ENCODE measurements at places on chromosomes 12 and 14.

GRCh38 chr12:107564946-107565345 is 120.7 kb upstream of the PWP1 start:
- peak; percentile 10 for DNase-seq

DNA sequence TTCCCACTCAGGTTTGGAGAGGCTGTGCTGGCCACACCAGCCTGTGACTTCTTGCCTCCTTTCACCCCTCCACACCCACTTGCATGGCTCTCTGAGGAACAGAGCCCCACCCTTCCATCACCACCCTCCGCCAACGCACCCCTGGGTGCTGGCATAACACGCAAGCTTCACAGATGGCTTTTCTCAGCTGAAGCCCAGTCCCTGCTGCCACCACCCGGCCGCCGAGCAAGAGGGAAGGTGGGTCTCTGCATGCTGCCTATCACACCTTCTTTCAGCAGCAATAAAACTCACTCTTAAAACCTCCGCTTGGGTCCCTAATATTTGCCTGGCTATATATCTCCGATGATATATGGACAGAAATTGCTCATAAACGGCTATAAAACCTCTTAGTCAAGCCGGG is 41.6 kb downstream of the SMUG1 start:
- peak; percentile 49 for DNase-seq

- no peak for DNase-seq
Measured at GRCh38 chr12:119255314-119255713, 76.6 kb downstream of the HSPB8 start.

GRCh38 chr12:119715268-119715620 is 47.3 kb downstream of the PRKAB1 start:
- no peak for DNase-seq

DNA sequence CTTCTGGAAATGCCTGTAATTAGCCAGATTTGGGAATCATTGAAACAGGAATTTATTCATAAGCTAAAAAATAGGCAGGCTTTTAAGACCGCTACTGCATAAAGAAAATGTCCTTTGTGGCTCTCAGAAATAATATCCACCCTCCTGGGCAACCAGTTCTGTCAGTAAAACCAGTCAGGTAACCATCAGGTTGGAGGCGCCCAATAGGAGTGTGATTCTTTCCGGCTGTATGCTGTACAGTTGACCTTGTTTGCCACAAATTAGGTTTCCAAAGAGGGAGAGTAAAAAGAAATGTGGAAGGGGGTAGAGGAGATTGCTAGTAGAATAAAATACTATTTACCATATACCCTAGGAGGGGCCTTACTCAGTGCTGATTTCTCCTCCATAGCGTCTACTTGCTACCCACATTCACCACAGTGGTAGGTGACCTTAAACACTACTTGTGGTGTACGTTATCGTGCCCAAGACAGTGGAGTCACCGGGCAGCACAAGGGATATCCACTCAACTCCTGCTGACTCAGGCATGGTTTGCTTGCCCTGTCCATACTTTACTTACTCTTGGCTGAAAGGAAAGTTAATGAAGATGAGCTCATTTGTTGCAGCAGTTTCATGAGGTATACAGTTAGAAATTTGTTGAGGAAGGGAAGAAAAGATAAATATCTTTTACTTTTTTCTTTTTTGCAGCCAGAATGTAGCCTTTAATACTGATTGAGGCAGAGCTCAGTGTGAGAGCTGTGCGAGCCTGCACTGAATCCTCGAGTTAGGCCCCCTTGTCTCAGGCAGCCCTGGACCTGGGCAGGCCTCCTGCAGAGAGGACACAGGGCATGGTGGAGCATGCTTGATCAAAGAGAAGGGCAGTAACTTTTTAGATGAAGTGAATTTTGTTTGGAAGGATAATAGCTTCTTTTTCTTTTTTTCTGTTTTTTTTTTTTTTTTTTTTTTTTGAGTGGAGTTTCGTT is 76.7 kb downstream of the DIP2B start:
- DNase-seq = peak; percentile 26

GRCh38 chr14:55410876-55411275 is 754 bp downstream of the ATG14 start:
- no peak for DNase-seq

GRCh38 chr12:97556302-97556779 is 93.7 kb downstream of the RMST start:
- DNase-seq = no peak

DNA sequence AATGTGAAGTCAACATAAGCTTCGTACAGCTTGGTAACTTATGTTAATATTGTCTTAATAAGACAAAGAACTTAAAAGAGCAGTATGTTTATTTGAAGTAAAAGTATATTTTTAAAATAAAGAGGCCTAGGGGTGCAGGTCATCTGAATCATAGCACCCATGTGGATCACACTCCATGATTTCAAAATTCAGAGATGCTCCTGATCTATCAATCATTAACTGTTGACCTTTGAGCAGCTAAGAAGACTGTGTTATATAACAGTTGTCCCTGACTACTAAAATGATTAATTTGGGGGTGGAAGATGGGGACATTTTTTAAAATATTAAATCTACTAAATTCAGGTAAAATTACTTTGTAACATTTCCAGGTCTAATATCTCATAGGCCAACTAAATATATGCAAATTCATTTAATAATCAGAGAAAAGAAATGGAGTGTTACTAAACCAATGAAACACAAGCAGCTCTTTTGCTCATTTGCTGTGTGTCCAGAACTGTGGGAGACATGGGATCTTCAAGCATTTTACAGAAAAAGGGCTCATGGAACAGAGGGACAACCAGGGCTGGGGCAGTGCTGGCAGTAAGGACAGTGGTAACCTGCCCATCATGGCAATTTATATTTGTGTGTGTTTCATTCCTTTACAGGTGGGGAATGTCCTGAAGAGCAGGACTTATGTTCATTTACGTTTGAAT is 120.7 kb upstream of the PCED1B start:
- DNase-seq = no peak

- no peak for DNase-seq
Measured at GRCh38 chr12:6752167-6752920, 597 bp downstream of the MLF2 start.

- DNase-seq = peak; percentile 97
Measured at GRCh38 chr14:94342334-94342934, 19.3 kb upstream of the SERPINA6 start.

- DNase-seq = no peak
Measured at GRCh38 chr12:120972870-120973543, 5.3 kb upstream of the HNF1A start.

GRCh38 chr12:107650977-107651376 is 34.6 kb upstream of the PWP1 start:
- no peak for DNase-seq

DNA sequence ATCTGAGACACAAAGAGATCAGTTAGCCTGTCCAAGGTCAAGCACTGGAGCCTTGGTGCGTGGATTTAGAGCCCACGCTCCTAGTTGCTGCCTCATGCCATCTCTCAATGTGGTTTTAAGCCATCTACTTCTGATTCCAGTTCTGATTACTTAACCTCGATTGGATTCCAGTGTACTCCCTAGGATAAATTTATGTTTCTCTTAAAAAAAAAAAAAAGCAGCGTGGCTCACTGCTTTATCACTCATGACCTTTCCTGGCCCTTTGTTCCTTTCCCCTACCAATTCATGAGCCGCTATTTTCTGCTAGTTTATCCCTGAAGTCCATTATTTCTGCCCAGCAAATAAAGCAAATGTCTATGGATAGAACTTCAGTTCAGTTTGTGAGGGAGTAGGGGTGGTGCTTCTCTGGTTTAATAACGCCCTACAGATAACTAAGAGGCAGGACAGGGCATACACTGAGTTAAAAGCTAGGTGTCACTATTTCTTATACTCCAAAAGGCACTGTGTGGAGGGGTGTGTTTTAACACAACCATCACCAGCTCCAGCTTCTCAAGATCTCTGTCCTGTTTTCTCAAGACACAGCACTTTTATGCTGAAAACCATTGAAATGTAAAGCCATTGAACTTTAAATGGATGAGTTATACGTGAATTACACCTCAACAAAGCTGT is 9.8 kb upstream of the PARP11 start:
- DNase-seq = peak; percentile 45

- DNase-seq = no peak
Measured at GRCh38 chr14:102873546-102874061, 48.9 kb upstream of the AMN start.

GRCh38 chr14:61780125-61780524 is 17.9 kb downstream of the SNAPC1 start:
- DNase-seq = no peak

GRCh38 chr14:35822501-35822900 is 3.6 kb upstream of the BRMS1L start:
- no peak for DNase-seq

- DNase-seq = no peak
Measured at GRCh38 chr14:82354126-82354525, 820.5 kb upstream of the SEL1L start.

- no peak for DNase-seq
Measured at GRCh38 chr12:71837356-71837755, 2.2 kb upstream of the TBC1D15 start.
